ENCODE measurements at places on chromosomes 13 and 19. TPM values are rescaled to one million over a fixed set of nuclear protein-coding genes. Genes with fewer than 3 reads are reported as not detected.

Gene IFNL3
- total RNA-seq: not detected

Gene CERS4
- total RNA-seq: 30.0 TPM

Gene ERF
- total RNA-seq: 105 TPM

Gene LIG4
- 10.5 TPM for total RNA-seq

Gene MUC16
- total RNA-seq: not detected

Gene DENND1C
- total RNA-seq: not detected

Gene ZNF493
- 22.4 TPM for total RNA-seq

Gene GRK1
- total RNA-seq: 0.77 TPM

Gene CACNA1A
- total RNA-seq: 3.0 TPM

Gene ZNF667
- not detected for total RNA-seq

Gene IQCN
- total RNA-seq: 2.2 TPM

Gene CCDC70
- total RNA-seq: not detected

Gene KASH5
- total RNA-seq: not detected

Gene ZNF628
- 15.0 TPM for total RNA-seq

Gene IGFL3
- not detected for total RNA-seq

Gene LIPE
- 29.1 TPM for total RNA-seq

Gene POSTN
- 93.0 TPM for total RNA-seq

Gene ZNF536
- total RNA-seq: 18.7 TPM

Gene C5AR2
- total RNA-seq: not detected

Data from neural crest cell (in vitro differentiated cells).